Uterus (tissue), 4 donors: ENCODE measurements at places on chromosomes 13 and 19. TPM values are rescaled to one million over a fixed set of nuclear protein-coding genes. Genes with fewer than 3 reads are reported as not detected.

DNA sequence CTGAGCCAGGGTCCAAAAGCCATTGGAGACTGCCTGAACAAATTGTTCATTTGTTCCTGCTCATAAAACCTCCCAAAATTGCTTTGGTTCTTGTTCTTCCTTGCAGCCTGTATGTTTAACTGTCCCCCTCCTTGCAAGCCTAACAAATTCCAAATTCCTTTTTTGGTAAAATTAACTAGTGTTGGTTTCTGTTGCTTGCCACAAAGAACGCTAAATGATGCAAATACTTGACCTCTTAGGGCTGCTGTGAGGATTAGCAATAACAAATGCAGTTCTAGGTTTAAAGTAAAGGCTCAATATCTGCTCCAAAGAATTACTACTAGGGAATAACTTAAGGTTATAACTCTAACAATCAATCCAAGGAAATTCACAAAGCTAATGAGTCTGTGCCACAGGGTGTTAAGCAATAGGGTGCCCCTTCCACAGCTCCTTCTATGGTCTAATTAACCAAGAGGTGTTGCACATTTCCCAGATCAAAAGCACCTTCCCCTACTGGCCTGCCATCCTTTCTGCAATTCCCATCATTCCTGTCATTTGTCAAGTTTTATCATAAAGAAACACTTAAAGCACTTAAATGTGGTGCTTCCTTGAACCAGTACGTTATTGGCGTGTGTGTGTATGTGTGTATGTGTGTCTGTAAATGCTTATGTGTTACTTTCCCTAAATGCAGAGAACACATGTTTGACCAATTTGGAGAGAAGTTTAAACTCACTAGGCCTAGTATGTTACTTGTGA is 110.2 kb downstream of the RAP2A start:
- no peak for DNase-seq

GRCh38 chr13:50845211-50845610 is 1.7 kb upstream of the DLEU7 start:
- DNase-seq: no peak

The CADM4 gene
- 14.9 TPM for total RNA-seq

The KCTD12 gene
- 91.5 TPM for total RNA-seq

The PSG3 gene
- not detected for total RNA-seq

The KANK2 gene
- total RNA-seq: 648 TPM
